ENCODE measurements at places on chromosomes 6 and 20.
A peak's percentile ranks its signal among the peaks of the same experiment; 100 is the strongest.

- no peak for DNase-seq
These were observed 44.8 kb downstream of the PDE10A start for GRCh38 chr6:165618241-165618640.

- no peak for DNase-seq
These were observed 25.8 kb upstream of the SLC16A10 start for GRCh38 chr6:111061508-111061907.

DNA sequence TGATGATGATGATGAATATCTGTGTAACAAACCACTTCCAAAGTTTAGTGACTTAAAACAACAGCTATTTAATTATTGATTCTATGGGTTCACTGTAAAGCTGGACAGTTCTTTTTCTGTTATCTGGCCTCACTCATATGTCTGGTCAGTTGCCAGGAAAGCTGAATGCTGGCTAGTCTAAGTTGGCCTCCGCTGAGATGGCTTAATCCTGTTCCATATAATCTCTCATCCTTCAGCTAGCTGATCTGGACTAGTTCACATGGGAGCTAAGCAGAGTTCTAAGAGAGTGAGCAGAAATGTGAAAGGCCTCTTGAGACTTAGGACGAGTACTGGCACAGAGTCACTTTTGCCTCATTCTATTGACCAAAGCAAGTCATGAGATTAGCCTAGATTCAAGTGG lies 334.7 kb upstream of the FLRT3 start:
- no peak for DNase-seq

GRCh38 chr6:97059473-97059872 lies 134.9 kb downstream of the KLHL32 start:
- no peak for DNase-seq

- no peak for DNase-seq
These were observed 322.2 kb downstream of the PKHD1 start for GRCh38 chr6:51765230-51765629.

GRCh38 chr6:153989989-153990388 lies 49.1 kb upstream of the OPRM1 start:
- no peak for DNase-seq

DNA sequence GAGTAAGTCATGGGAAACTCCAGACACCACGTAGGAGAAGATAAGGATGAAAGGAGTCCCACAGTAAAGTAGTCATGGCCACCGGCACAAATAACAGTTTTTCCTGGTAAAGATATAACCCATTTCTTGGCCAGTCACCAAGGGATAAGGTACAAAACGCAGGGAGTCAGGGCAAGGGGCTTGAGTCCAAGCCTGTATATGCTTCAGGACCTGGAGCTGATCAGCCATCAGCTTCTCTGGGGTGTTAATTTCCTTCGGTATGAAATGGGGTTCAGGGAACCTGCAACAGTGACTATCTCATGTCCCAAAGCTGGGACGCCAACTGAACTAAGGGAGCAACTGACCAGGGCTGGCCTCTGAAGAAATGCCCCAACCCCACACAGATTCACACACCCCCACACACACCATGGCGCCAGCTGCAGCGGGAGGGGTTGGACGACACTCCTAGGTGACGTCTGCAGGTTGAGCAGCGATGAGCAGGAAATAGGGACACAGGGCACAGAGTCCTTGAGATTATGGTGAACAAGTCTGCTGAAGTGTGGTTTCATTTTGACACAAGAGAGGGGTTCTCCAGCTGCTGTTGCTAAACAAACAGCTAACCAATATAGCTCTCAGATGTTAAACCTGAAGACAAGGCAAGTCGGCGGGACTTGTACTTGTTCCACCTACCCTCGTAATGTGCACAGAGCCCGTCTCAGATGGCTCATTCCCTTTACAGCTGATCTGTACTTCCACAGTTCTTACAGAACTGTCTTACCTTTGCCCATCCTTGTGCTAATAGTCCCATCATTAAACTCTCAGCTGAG lies 7.4 kb upstream of the ADTRP start:
- no peak for DNase-seq

DNA sequence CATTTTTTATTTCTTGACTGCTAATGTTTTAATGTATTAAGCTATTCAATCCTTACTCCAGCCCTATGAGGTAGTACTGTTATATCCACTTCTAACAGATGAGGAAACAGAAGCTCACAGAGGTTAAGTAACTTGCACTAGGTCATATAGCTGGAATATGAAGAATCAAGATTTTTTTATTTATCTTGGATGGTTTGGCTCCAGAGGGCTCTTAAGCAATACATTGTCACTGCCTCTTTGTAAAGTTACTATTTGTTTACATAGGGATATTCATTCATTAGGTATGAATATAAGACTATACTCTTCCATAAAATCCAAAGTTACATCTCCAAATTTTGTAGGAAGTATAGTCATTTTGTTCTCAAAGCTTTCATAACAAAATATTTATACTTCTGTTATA lies 113.8 kb downstream of the LAMP5 start:
- no peak for DNase-seq

- no peak for DNase-seq
These were observed 93.8 kb upstream of the IMPG1 start for GRCh38 chr6:76166297-76166696.

- no peak for DNase-seq
These were observed 236.0 kb downstream of the ADGRG6 start for GRCh38 chr6:142537612-142538478.

DNA sequence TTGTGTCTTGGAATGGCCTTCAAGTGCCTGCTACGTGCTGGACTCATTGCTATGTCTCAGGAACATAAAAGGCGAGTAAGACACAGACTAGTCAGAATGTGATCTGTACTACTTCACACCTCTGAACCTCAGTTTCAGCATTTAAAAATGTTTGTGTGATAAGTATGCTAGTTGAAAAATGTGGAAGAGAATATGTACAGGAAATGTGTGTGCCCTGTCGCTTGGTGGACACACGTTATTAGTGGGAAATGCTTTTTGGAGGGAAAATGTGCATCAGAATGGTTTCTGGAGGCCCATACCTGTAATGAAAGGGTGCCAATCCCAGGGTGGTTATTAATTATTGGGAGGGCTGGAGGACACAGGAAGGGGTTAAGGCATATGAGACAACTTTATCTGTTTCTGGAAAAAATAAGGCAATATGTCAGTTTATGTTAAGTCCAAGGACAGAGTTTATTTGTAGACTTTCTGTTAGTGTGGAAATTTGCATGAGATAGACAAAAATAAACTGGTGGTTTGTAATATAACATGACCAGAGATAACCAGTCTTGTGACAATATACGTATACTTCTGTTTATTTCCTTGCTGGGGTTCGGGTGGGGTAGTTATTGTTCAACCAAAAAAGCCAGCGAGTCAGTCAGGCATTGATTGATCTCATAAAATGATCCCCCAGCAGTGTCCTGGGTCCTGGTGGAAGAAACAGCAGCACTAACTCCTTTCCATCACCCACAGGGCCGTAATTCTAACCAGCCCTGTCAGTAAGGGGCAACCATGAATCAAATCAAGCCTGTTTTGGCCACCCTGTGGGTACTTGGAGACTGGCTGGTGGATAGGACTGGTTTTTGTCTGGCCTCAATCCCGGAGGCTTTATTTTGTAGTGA lies 117.9 kb downstream of the JARID2 start:
- no peak for DNase-seq

DNA sequence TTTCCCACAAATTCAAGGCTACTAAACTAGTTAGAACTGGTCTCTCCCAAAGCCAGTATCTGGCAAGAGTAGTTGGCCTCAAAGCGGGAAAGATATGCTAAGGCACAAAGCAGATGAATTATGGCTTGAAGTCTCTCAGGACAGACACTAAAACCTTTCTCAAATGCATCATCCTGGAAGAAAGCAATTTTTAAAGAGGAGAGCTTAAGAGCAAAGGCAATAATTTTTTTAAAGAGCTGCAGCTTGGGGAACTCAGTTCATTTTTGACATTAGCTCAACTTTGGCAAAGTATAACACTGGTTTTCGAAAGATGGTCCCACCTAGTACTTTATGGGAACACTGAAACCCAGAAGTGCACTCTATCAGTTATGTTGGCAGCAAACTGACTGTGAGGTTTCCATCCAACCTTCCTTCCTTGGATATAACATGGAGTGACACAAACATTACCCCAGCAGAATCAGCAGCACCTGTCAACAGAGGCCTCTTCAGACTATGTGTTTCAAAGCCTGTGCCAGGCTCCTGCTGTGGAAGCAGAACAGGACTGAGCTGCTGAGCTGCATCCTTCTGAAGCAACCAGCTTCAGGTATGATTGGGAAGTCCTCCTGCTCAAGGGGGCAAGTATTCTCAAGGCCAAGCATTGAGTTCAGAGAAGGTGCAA lies 852.3 kb upstream of the HS3ST5 start:
- peak; percentile 11 for DNase-seq

DNA sequence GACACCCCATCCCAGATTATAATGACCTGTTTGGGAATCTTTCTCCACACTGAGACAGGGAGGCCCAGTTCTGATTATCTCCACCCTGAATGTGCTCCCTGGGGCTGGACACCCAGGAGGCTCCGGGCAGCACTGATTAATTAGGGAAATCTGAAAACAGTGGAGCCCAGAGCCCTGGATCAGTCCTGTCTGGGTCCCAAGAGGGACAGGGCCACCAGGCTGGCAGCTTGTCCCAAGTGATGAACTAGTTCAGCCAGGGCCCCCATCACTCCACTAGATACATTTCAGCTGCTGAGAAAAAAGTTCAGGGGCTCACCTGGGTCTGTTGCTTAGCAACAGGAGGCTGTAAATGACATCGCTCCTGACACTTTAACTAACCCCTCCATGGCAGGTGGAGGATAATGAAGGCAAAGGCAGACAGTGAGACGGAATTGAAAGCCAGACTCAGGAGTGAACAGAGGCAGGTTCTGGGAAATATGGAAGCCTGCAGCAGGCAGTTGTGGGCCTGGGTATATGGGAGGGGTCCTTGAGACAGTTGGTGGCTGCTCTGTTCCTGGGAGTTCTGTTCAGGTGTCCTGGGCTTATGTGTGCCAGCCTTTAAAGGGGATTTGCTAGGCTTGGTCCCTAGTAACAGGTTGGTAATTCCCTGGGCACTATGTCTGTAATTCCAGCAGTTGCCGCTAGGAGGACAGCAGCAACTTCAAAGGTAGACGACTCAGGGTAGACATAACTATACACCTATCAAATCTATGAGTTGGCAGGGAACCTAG lies 78.3 kb upstream of the CTNNBL1 start:
- DNase-seq = no peak

- DNase-seq = no peak
These were observed 196.2 kb downstream of the SAMD5 start for GRCh38 chr6:147704691-147705090.

- DNase-seq = no peak
These were observed 165.0 kb upstream of the JARID2 start for GRCh38 chr6:15080895-15081294.

DNA sequence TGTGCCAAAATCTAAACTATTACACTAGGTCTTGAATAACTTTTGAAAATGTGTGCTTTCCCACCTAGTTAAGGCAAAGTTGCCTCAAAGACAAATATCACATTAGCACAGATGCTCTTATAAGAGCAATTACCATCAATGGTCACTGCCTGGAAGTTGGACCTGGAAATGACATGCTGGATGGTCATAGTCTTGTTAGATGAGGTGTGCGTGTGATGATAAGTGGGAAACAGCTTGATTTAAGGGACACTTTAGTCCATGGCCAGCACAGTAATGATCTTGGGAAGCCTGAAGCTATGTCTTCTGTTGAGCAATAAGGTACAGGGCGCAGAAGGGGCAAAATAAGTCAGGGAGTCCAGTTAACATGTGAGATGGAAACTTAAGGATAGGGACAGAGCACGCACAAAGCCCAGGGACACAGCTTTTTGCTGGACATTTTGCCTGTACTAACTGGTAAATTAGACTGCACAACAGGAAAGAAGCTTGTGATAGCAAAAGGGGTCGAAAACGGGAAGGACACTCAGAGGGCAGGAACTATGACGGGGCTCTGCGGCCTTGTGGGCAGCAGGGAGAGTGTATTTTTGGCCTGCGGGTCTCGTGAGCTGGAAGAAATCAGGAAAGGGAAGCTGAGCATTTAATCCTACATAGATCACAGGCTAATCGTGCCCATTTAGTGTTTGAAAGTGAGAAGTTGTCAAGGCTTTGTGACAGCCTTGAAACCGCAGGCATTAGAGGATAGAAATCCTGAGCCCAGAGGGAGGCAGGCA lies 66.7 kb upstream of the BMP2 start:
- DNase-seq = no peak

GRCh38 chr20:44759595-44759994 lies 13.9 kb downstream of the KCNK15 start:
- no peak for DNase-seq

DNA sequence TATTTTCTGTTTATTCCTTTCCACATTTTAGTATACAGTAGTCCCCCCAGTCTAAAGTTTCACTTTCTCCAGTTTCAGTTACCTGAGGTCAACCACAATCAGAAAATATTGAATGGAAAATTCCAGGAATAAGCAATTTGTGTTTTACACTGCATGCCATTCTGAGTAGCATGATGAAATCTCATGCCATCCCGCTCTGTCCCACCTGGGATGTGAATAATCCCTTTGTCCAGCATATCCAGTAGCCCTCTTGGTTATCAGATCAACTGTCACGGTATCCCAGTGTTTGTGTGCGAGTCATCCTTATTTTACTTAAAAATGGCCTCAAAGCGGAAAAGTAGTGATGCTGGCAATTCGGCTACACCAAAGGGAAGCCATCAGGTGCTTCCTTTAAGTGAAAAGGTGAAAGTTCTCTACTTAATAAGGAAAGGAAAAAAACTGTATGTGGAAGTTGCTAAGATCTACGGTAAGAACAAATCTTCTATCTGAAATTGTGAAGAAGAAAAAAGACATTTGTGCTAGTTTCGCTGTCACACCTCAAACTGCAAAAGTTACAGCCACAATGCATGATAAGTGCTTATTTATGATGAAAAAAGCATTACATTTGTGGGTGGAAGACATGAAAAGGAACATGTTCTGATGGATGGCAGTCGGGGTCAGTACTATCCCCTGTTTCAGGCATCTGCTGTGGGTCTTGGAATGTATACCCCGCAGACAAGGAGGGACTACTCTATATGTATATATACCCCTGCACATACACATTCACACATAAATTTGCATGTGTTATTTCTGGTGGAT lies 11.3 kb downstream of the NOX3 start:
- DNase-seq = no peak

- no peak for DNase-seq
These were observed 44.0 kb downstream of the STX11 start for GRCh38 chr6:144194293-144194810.

DNA sequence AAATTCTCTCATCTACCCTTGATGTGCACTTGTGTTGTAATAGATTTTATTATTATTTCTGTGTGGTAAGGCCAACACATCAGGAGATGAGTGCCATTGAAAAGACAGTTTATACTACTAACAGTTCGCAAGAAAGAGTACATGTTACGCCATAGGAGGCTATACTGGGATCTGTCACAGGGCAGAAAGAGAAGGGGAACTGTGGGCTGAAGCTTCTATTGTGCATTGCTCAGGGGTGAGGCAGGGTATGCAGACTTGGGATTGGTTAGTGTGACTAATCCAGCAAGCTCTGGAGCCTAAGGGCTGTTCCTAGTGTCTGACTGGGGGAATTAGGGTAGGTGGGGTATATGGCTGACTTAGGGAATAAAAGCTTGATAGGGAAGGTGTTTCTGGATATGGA lies 50.9 kb downstream of the GPR63 start:
- DNase-seq = no peak
